ENCODE measurements at places on chromosomes 12 and 14.

DNA sequence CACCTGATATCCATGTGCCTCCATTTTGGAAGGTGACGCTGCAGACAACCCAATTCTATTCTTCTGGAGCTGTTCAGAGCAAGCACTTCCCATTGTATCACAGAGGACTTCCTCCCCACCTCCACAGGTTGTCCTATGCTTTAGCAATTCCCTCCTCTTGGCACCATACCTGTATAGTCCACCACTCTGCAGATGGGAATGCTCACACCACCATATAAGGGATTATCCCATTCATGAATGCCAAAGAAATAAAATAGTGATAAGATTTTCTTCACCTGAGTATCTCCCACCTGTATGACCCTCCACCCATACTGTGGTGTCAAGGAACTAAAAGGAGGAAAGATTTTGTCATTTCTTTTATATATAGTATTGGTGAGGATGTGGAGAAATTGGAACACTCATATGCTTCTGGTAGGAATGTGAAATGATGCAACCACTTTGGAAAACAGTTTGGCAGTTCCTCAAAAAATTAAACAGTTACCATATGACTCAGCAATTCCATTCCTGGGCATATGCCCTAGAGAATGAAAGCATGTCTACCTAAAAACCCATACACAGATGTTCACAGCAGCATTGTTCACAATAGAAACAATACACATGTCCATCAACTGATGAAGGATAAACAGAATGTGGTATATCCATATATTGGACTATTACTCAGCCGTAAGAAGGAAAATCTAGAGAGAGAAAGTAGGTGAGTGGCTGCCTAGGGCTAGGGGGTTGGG, 75.2 kb downstream of the FIGNL2 start:
- DNase-seq = peak; percentile 91

- no peak for DNase-seq
These were observed 1.9 kb downstream of the APEX1 start for GRCh38 chr14:20456971-20457370.

GRCh38 chr12:50049254-50050118, 7.9 kb upstream of the ASIC1 start:
- DNase-seq = no peak

- DNase-seq = peak; percentile 46
These were observed 753 bp upstream of the ATP5MC2 start for GRCh38 chr12:53676656-53677015.

DNA sequence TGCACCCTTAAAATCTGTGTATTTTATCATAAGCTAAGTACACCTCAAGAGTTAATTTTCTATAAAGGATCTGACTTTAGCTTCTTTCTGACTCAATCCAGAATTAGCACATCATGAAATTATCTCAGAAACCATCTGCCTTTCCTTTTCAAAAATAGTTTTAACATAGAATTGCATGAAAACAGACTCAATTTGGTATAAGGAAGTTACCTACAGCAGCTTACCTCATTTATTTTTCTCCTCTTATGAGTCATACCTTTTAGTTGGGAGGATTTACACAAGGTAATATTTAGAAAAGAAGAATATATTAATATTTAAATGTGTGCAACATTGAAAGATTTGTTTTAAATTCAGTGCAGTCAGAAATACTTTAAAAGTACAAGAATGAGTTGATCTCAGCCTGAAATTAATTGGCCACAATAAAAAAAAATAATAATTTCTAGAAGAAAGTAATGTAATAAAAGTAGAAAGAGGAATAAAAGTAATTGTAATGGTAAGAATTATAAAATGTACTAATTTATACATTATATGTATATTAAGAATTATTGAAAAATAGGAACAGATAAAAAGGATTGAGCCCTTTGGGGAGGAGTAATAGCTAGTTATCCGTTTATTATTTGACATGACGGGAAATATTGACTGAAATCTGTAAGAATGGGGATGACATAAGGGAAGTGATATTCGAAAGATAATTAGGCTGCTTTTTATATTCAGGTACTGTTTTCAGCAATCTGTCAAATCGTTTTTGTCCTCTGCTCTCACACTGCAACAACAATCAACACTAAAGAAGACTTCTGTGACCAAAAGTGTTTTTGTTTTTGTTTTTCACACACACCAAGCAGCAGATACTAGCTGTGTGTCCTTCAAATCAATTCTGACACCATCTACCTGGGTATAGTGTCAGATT, 20.5 kb downstream of the ADAM21 start:
- DNase-seq = no peak

- DNase-seq = no peak
These were observed 22.4 kb upstream of the PPP1CC start for GRCh38 chr12:110765111-110765510.

DNA sequence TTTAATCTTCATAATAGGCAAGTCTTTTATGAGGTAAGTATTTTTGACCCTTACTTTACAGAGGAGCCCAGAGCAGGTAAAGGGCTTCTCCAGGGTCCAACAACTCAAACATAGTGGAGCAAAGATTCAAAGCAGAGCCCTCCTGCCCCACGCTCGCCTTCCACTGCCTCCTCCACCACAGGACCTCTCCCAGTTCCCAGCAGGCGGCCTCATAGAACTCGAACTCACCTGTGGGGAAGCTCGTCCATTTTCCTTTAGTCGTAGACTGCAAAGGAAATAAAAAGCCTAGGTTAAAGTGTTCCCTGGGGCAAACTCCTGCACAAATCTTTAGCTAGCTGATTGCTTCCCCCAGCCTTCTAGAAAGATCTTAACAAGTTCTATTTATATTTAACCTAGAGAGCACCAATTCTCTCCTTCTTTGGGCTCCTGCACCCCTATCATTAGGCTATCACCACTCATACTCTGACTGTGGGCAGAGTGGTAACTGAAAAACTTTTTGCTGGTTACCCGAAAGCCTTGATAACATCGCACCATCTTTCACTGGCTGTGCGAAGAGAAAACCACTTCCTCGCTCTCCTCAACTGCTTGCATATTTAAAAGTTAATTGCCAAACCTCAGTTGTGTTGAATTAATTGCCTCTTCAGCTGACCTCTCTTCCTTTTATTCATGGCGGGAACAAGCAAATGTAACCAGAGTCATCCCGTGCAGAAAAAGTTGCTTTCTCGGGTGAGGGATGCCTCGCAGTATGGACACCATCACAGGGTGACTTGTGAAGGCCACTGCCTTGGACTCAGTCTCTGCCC, 299.6 kb downstream of the DPF3 start:
- DNase-seq = no peak

DNA sequence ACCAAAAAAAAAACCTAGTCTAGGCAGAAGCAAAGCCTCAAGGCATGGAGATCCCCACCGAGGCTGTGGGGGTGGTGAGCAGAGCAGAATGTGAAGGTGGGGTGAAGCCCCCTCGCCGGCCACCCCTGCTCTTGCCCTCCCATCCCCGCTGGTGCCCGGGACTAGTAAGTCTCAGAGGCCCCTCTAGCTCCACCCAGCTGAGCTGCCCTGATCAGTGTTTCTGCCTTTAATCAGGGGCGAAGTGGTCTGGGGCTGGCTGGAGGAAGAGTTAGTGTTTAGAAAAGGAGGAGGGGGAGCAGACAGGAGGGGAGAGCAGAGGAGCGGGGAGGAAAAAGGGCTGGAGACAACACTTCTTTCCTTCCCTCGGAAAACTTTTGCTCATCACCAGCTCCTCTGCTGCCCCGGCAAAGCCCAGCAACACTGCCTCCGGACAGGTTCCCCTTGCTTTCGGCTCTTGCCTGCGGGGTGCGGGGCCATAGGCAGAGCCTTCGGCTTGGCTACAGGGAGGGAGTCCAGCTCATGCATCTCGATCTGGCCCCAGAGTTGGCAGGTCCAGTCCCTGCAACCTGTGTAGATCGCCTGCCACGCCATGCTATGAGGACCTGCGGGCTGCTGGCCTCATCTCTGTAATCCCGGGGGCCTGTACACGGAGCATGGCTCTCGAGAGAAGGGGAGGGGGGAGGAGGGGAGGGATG, 3.4 kb upstream of the DLK1 start:
- DNase-seq = no peak
